ENCODE measurements at places on chromosomes 7 and 10. TPM values are rescaled to one million over a fixed set of nuclear protein-coding genes. Genes with fewer than 3 reads are reported as not detected.

Gene TCERG1L
- total RNA-seq = not detected

Gene EPO
- total RNA-seq = not detected

Gene SFTPA2
- total RNA-seq = not detected

Gene RSPH10B
- 0.37 TPM for total RNA-seq

Gene IL2RA
- total RNA-seq = not detected

Gene NUDT13
- 1.8 TPM for total RNA-seq

Gene FAM221A
- total RNA-seq = 2.0 TPM

Gene AOC1
- total RNA-seq = not detected

Gene GPR26
- not detected for total RNA-seq

Gene PIK3CG
- total RNA-seq = not detected

Gene NKX1-2
- total RNA-seq = not detected

Gene MUC3A
- under 0.01 TPM for total RNA-seq

Gene KLLN
- total RNA-seq = 0.33 TPM

Gene ZNF365
- total RNA-seq = 9.0 TPM

Gene RNF148
- total RNA-seq = 0.66 TPM
